ENCODE measurements at places on chromosomes 11 and 22.
A peak's percentile ranks its signal among the peaks of the same experiment; 100 is the strongest.

GRCh38 chr11:285021-285893 lies 3.7 kb upstream of the PGGHG start:
- no peak for DNase-seq

GRCh38 chr11:120815319-120816100 lies 208.4 kb upstream of the TBCEL start:
- DNase-seq = no peak

DNA sequence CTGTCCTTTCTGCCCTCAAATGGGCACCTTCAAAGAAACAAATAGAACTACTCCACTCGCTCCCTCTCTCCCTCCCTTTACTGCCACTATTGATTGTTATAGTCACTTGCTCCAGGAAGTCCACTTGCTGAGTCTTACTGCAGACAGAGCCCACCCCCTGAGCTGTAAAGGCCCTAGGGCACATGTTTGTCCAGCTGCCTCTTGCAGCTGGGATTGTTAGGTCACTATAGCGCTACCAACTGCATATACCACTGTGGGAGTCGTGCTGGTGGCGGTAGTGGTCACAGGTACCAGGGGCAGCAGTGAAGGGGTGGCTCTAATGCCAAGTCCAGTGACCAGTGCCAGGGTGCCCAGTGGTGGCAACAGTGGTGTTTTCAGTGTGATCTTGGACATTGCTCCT lies 4.4 kb upstream of the SREBF2 start:
- no peak for DNase-seq

- DNase-seq = no peak
Observed at GRCh38 chr22:48923165-48923865, 904.4 kb downstream of the BRD1 start.

DNA sequence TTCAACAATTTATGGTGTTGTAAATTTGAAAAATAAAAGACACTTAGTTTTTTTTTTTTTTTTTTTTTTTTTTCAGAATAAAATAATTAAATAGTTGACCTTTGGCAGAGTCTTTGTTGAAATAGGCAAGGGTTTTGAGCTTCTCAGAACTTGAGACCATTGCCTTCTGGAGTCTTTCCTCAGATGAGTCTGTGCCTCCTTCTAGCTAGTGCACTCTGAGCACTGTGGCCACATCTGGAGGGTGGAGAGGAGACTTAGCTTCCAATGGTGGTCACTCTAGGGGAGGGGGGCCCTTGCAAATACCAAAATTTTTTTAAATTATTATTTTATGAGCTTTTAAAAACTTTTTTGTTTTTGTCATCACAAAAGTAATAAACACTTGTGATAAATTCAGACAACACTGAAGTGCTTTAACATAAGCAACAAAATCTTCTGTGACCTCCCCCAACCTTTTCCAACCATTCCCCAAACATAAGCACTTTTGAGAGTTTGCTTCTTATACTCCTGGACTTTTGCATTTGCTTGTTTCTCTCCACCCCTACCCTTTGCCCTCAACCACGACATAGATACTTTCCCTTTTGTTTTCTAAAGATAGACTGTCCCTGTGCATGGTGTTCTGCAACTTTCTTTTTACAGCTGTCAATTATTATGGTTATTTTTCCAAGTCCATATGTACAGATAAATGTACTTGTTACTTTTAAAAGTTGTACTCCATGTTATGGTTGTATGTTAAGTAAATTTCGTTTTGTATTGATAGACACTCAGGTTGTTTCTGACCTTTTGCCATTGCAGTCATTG lies 41.1 kb downstream of the BMAL1 start:
- no peak for DNase-seq

GRCh38 chr11:77472991-77473800 lies 698 bp downstream of the PAK1 start:
- DNase-seq = peak; percentile 49

DNA sequence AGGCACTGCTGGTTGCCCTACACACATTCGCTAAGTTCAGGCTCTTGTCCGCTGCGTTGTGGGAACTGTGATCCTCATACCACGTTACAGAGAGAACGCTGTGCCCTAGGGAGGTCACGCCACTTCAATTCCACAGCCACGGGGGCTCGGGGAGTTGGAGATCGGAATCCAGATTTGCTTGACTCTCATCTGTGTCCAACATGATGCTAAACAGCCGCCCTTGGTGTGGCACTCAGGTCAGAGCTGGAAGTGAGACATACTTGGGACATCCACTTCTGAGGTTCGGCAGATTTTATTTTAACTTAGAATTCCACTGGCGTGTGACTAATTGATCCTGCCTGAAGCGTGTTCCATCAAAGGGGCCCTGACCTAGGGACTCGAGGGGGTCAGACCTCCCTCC lies 41.7 kb downstream of the RIBC2 start:
- no peak for DNase-seq

DNA sequence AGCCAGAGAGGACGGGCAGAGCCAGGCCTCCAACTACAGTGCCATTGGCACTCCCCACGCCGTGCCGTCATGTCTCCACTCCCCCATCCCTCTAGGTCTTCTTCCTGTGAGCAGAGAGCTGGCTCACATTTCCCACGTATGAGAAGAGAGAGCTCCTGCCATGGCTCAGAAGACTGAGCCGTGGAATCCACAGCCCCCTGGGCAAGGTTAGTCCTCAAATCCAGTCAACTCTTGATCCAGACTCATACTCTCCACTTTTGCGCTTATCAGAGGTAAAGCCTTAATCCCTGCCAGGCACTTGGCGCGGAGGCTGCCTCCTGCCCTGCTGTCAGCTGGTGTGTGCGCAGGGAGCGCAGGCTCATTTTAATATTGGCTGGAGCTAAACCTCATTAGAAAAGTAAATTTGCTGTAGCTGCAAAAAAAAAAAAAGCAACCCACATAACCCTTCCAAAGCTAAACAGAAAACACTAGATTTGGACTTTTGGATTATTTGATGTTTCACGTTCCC lies 4.7 kb downstream of the B3GAT1 start:
- no peak for DNase-seq

DNA sequence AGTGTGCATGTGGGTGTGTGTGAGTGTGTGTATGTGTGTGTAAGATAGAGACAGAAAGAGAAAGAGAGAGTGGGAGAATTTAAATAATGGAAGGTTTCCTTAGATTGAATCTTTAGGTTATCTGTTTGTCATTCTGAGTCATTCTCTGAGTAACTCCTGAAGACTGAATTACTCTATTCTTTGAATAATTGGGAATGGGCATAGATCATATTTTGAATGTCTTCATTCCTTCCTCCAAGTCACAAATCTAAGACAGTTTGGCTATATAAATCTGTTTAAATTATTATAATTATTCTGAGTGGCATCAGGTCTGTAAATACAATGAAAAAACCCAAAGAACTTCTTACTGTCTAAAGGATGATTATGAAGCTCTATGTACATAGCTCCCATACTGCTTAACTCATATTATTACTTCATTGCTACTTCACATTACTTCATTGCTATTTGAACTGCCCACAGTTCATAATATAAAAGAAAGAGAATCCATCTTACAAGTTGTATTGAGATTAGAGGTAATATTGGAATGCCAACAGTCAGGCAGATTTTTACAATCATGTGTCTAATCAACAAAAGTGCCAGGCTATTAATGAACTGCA lies 346.6 kb upstream of the CCDC179 start:
- DNase-seq = no peak

GRCh38 chr11:8318536-8318935 lies 54.9 kb upstream of the LMO1 start:
- no peak for DNase-seq
